ENCODE measurements at places on chromosomes 13 and 19.

DNA sequence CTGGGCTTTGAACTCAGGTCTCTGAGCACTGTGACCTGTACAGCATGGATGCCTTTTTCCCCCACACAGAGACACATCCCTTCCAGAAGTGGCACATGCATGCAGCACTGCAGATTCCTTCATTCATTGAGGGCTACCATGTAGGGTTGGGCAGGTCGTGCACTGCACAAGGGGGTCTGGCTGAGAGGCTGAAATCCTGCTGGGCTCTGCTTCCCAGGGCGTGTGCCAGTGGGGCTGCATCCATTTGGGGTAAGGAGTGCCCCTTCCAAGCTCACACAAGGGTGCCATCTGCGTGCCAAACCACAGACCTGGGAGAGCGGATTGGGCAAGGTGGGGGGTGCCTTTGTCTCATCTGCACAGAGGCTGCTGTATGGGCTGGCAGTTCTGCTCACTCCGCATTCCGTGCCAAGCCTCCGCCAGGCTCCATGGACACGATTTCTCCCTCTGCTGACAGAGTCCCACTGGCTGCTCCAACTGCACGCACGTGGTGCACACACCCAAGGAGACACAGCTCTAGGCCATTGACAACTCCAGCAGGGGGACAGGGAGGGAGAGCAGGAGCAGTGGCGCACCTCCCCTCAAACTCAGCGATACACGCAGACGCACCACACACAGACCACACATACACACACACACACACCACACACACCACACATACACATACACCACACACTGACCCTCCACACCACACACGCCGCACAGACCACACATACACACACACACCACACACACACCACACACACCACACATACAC, 4.5 kb upstream of the SHISA7 start:
- DNase-seq = peak; percentile 20

DNA sequence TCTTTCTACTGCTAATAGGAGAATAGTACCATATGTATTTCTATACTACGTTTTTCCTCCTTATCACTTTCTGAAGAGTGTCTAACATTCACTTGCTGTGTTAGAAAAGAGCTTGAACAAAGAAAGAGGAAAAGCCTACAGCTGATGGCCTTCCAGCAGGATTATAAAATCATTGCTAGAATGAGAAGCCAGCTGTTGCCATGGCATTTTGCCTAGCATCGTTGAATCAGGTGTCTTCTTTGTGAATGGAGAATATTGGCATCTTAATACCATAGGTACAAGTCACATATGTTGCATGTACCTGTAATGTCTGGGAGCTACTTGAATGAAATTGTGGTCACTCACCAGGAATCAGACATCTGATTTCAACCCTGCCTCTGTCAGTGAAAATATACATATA, 1174.9 kb downstream of the PCDH17 start:
- no peak for DNase-seq

- DNase-seq = no peak
Observed at GRCh38 chr19:4390017-4390566, 10.3 kb downstream of the SH3GL1 start.

DNA sequence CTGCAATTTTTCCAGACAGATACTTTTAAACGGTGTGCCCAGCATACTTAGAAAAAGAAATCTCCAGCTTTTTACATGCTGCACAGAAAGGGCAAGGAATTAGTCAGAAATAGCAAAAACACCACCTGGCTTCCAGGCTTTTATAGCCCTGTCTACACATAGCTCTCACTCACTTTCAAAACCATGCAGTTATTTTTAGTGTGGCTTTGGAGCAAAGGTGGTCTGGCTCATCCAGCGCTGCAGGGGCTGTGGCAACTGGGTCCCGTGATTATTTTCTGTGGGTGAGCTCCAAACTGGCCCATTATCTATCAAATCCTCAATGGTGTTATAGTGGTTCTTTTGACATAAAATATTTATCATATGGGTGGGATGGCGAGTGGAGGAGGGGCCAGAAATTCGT, 57.0 kb downstream of the COL4A2 start:
- DNase-seq = no peak

DNA sequence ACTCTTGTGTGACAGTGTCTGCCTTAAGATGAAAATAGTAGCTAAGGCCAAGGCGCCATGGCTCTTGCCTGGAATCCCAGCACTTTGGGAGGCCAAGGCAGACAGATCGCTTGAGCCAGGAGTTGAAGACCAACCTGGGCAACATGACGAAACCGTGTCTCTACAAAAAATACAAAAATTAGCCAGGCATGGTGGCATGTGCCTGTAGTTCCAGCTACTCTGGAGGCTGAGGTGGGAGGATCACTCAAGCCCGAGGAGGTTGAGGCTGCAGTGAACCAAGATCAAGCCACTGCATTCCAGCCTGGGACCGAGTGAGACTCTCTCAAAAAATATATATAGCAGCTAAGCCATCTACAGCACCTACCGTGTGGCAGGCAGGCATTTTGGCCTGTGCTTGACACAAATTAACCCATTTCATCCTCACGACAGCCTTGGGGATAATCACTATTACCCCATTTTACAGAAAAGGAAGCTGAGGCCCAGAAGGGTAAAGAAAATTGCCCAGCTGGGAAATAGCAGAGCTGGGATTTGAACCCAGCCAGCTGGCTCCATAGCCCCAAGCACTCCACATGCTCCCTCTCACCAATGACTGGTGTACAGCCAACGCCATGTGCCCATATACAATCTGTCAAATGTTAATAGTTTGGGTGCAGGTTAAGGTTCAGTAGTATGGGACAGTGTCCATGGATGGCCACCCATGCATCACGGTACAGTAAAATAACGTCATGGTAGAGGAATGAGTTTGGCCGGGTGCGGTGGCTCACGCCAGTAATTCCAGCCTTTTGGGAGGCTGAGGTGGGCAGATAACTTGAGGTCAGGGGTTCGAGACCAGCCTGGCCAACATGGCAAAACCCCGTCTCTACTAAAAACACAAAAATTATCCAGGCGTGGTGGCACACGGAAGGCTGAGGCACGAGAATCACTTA, 3.1 kb downstream of the SLC1A5 start:
- DNase-seq = no peak
